ENCODE measurements at places on chromosomes 2 and 18.

DNA sequence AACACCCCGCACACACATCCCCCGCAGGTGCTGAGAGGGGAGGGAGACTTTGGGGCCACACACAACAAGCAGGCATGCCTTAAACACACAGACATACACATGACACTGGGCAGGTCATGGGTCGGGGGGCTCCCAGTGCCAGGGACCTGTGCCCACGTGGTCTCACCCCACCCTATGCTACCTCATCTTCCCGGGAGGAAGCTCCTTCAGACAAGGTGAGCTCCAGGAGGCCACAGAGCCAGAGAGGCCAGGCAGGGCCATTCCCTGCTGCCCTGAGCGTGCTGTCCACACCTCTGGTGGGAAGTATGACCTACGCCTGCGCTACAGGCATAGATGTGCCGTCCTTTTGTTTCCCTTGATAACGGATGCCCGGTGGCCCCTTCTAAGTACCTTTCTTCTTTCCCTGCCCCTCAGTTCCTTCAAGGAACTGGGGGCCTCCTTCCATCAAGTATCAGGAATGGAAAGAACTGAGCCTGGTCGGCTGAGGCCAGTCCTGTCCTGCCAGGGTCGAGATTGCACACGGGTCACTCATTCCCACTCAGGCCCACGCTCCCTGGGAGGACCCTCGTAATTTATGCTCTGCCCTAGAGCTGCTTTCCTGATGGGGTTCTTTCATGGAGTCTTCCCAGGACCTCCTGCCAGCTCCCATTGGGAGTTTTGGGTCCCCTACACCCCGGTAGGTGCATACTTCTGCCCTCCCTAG, 4.7 kb downstream of the TEKT4 start:
- H3K4me3 ChIP-seq, result no peak overlapping the region
- H3K27me3 ChIP-seq, result peaks cover 22% of the 10 kb centered on the region

GRCh38 chr2:102032368-102033030, 40.7 kb downstream of the IL1R2 start:
- H3K4me1 ChIP-seq, result peaks cover 8% of the 10 kb centered on the region
- H3K36me3 ChIP-seq, result no peaks in the 10 kb centered on the region
- H3K27ac ChIP-seq, result no peak overlapping the region
- peaks cover 4% of the 10 kb centered on the region for H3K27me3 ChIP-seq

- no peak overlapping the region for H3K4me3 ChIP-seq
- peaks cover 40% of the 10 kb centered on the region for H3K4me1 ChIP-seq
- no peaks in the 10 kb centered on the region for H3K36me3 ChIP-seq
- no peak for DNase-seq
- no peak overlapping the region for H3K27ac ChIP-seq
- no peaks in the 10 kb centered on the region for H3K27me3 ChIP-seq
Observed at GRCh38 chr2:12430407-12431133, 286.2 kb upstream of the TRIB2 start.

GRCh38 chr2:74426181-74426758, 4.7 kb downstream of the WDR54 start:
- no peak overlapping the region for H3K27ac ChIP-seq
- H3K27me3 ChIP-seq, result peaks cover 3% of the 10 kb centered on the region
- peaks cover 2% of the 10 kb centered on the region for H3K36me3 ChIP-seq

DNA sequence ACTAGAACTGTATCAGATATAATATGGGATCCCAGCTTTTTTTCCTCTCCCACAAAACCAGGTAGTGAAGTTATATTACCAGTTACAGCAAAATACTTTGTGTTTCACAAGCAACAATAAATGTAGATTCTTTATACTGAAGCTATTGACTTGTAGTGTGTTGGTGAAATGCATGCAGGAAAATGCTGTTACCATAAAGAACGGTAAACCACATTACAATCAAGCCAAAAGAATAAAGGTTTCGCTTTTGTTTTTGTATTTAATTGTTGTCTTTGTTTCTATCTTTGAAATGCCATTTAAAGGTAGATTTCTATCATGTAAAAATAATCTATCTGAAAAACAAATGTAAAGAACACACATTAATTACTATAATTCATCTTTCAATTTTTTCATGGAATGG, 77.7 kb upstream of the CSRNP3 start:
- no peak overlapping the region for H3K27ac ChIP-seq
- no peaks in the 10 kb centered on the region for H3K36me3 ChIP-seq
- no peaks in the 10 kb centered on the region for H3K4me1 ChIP-seq
- no peak for DNase-seq
- no peaks in the 10 kb centered on the region for H3K27me3 ChIP-seq

- H3K27ac ChIP-seq, result no peak overlapping the region
- DNase-seq, result no peak
- H3K4me3 ChIP-seq, result no peak overlapping the region
- H3K36me3 ChIP-seq, result peaks cover 16% of the 10 kb centered on the region
- H3K4me1 ChIP-seq, result no peaks in the 10 kb centered on the region
- H3K27me3 ChIP-seq, result no peaks in the 10 kb centered on the region
Observed at GRCh38 chr2:85642725-85643124, 25.3 kb downstream of the SFTPB start.

GRCh38 chr2:10947446-10948187, 35.9 kb downstream of the KCNF1 start:
- peaks cover 2% of the 10 kb centered on the region for H3K36me3 ChIP-seq
- H3K27ac ChIP-seq, result peak overlapping the region; percentile 88
- H3K27me3 ChIP-seq, result peaks cover 12% of the 10 kb centered on the region
- H3K4me1 ChIP-seq, result no peaks in the 10 kb centered on the region

GRCh38 chr18:49884959-49885358, 71.6 kb upstream of the ACAA2 start:
- H3K4me3 ChIP-seq, result no peak overlapping the region
- H3K27me3 ChIP-seq, result peaks cover 20% of the 10 kb centered on the region
- H3K36me3 ChIP-seq, result no peaks in the 10 kb centered on the region
- no peaks in the 10 kb centered on the region for H3K4me1 ChIP-seq
- DNase-seq, result no peak

- H3K4me1 ChIP-seq, result peaks cover 61% of the 10 kb centered on the region
- H3K36me3 ChIP-seq, result peaks cover 2% of the 10 kb centered on the region
- H3K27ac ChIP-seq, result peak overlapping the region; percentile 25
Observed at GRCh38 chr18:55998801-55999385, 410.9 kb upstream of the TCF4 start.

- H3K27me3 ChIP-seq, result no peaks in the 10 kb centered on the region
- H3K27ac ChIP-seq, result no peak overlapping the region
- no peak for DNase-seq
- H3K36me3 ChIP-seq, result no peaks in the 10 kb centered on the region
- peaks cover 12% of the 10 kb centered on the region for H3K4me1 ChIP-seq
Observed at GRCh38 chr2:191836853-191837769, 9.8 kb downstream of the CAVIN2 start.

GRCh38 chr2:102253140-102253752, 58.1 kb upstream of the IL1RL1 start:
- peaks cover 9% of the 10 kb centered on the region for H3K4me1 ChIP-seq
- no peak for DNase-seq
- H3K27ac ChIP-seq, result no peak overlapping the region
- H3K4me3 ChIP-seq, result no peak overlapping the region

DNA sequence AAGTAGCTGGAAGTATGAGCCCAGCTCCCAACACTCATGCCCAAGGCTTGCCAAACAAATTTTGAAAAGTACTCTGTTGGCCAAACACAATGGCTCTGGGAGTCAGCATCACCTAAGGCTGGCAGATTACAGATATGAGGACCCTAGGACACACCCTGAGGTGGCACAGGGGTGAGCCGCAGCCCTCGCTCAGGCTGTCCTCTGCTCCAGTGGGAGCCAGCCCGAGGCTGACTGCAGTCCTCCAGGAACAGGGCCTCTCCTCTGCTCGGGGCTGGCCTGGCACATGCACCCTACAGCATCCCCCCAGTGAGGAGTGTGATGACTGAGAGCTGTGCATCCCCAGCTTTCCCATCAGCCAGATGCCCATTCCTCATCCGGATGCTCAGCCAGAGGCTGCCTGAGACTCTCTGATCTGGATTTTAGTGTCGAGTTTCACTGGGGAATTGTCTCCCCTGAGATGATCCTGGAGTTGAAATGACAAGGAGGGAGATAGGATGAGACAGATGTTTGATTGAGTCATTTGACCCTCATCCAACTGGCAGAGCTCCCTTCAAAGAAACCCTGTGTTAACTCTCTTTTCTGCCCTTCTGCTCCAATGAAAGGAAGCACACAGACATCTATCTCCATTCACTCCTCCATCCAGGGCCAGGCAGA, 269.3 kb upstream of the NCKAP5 start:
- H3K4me1 ChIP-seq, result peaks cover 13% of the 10 kb centered on the region
- no peak overlapping the region for H3K4me3 ChIP-seq
- no peak for DNase-seq
- H3K27me3 ChIP-seq, result no peaks in the 10 kb centered on the region
- no peaks in the 10 kb centered on the region for H3K36me3 ChIP-seq

GRCh38 chr2:88188748-88189147, 18.6 kb downstream of the THNSL2 start:
- no peak for DNase-seq
- H3K27me3 ChIP-seq, result no peaks in the 10 kb centered on the region
- H3K36me3 ChIP-seq, result no peaks in the 10 kb centered on the region
- no peak overlapping the region for H3K4me3 ChIP-seq
- H3K27ac ChIP-seq, result no peak overlapping the region

DNA sequence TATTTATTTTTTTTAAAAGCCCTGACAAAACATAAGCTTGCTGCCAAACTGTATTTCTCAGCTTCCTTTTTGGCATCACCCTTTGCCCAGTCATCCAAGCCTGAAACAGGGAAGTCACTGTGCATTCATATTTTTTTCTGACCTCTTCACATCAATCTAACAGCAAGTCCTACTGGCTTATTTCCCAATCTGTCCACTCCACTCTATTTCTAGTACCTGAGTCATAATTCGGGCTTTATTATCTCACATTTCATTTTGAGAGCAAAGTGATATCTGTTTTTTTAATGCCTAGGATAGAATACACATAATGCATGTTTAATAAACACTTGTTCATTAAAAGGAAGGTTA, 5.1 kb downstream of the HNMT start:
- H3K4me3 ChIP-seq, result no peak overlapping the region
- peaks cover 26% of the 10 kb centered on the region for H3K4me1 ChIP-seq
- no peak for DNase-seq
- no peaks in the 10 kb centered on the region for H3K36me3 ChIP-seq
- H3K27me3 ChIP-seq, result no peaks in the 10 kb centered on the region

DNA sequence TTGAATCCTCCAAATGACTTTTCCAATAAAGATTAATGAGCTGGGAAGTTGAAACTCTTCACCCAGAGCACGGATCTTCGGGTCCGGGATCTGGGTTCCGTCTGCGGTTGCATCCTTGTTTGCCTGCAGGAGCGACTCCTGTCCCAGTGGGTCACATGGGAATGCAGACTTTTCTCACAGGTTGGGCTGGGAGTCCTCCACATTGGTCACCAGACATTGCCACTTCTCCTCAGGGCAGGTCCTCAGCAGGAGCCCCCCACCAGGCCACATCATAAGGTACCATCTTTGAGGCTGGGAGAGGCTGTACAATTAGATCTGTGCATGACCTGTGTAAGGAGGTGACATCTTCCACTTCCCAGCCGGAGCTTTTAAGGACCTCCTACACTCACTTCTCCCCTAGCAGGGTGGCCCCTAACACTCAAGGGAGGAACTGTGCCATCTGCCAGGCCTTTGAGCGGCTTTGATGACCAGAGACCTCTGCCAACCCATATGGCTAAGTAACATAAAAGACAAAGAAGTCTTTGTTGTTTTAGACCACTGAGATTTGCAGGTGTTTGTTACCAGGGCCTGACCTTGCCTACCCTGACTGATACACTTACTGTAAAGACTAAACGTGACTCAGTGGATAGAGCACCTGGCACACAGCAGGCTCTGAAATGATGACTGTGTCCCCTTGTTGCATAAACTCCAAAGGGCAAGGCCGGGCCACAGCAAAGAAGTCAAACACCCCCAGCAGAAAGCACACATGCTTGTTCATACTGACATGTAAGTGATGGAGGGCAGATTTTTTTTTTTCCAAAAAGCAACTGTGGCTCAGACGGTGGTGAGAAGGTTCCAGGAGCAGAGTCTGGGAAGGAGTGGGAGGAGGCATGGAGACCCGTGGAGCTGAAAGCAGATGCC, 7.9 kb upstream of the TEX51 start:
- no peak for DNase-seq
- no peak overlapping the region for H3K4me3 ChIP-seq
- no peaks in the 10 kb centered on the region for H3K36me3 ChIP-seq
- peak overlapping the region; percentile 65 for H3K27ac ChIP-seq
- H3K4me1 ChIP-seq, result peaks cover 5% of the 10 kb centered on the region

- H3K27me3 ChIP-seq, result peaks cover 9% of the 10 kb centered on the region
- H3K36me3 ChIP-seq, result no peaks in the 10 kb centered on the region
- peaks cover 24% of the 10 kb centered on the region for H3K4me1 ChIP-seq
- DNase-seq, result no peak
- no peak overlapping the region for H3K4me3 ChIP-seq
Observed at GRCh38 chr2:200352636-200353035, 46.1 kb downstream of the SPATS2L start.

GRCh38 chr2:217225596-217225995, 365.7 kb upstream of the TNP1 start:
- H3K36me3 ChIP-seq, result no peaks in the 10 kb centered on the region
- DNase-seq, result no peak
- H3K4me1 ChIP-seq, result peaks cover 30% of the 10 kb centered on the region
- no peaks in the 10 kb centered on the region for H3K27me3 ChIP-seq
- H3K27ac ChIP-seq, result no peak overlapping the region

DNA sequence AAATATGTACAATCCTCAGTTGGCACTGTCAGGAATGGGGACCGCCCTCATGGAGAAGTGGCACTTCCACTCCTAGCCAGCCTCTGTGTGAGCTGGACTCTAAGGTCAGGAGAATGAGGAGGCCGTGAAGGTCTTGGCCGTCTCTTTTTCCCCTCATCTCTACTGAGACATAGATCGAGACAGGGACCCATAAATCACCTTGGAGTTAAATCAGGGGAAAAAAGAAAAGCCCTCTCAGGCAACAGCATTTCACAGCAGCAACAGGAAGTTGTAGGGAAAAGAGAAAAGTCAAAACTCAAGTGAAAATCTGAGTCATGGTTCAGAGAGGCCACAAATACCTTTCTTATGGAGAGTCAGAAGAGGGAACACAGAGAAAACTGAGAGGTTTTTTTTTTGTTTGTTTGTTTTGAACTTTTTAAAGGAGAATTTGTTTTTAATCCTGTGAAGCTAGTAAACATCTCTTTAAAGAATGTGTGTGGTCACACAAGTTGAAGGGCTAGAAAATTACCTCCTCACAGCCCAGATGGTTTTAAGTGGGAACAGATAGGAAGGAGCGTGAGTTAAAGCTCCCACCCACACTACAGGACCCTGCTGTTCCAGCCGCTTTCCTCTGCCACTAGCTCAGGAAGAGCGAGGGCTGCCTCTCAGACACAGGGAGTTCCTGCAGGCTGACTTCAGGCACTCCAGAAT, 30.6 kb upstream of the CYP1B1 start:
- no peak overlapping the region for H3K4me3 ChIP-seq
- no peak overlapping the region for H3K27ac ChIP-seq
- DNase-seq, result no peak

- peaks cover 7% of the 10 kb centered on the region for H3K36me3 ChIP-seq
- no peaks in the 10 kb centered on the region for H3K27me3 ChIP-seq
- no peak for DNase-seq
- no peak overlapping the region for H3K27ac ChIP-seq
Observed at GRCh38 chr2:46510598-46511177, 31.3 kb downstream of the TMEM247 start.

Data from neural crest cell (in vitro differentiated cells).